ENCODE measurements at places on chromosomes 1 and 21.

GRCh38 chr1:36628804-36629203 is 146.1 kb upstream of the CSF3R start:
- DNase-seq, result no peak

GRCh38 chr1:65658122-65658521 is 134.6 kb upstream of the PDE4B start:
- DNase-seq, result no peak

DNA sequence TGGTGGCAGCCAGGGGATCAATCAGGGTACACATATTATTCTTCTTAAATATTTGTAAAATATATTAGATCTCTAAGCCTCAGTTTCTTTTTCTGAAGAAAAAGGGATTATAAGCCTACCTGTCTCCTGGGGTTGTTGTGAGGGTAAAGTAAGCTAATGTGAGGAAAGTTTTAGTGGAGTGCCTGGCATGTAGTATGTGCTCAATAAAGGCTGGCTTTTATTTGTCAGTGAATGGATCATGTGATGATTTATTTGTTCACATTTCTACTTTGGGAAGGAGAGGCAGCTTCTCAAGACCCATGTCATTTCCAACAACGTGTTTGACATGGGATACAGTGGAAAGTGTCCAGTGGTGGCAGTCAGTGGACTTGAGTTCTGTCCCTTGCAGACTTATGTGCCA is 12.4 kb upstream of the RBM15 start:
- no peak for DNase-seq

GRCh38 chr1:5939271-5940170 is 52.7 kb downstream of the NPHP4 start:
- DNase-seq, result no peak

DNA sequence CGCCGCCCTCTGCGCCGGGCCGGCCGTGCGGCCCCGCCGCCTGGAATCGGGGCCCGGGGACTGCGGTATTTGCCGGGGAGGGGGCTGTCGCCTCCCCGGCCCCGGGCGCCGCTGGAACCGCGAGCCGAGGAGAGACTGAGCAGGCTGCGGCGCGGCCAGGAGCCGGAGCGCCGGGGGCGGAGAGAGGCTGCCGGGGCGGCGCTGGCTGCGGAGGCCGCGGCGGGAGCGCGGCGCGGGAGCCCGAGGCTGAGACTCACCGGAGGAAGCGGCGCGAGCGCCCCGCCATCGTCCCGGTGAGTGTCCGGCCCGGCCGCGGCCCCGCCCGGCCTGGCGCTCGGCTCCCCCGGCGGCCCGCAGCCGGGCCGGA is 746 bp downstream of the DYRK1A start:
- DNase-seq, result peak; percentile 18

DNA sequence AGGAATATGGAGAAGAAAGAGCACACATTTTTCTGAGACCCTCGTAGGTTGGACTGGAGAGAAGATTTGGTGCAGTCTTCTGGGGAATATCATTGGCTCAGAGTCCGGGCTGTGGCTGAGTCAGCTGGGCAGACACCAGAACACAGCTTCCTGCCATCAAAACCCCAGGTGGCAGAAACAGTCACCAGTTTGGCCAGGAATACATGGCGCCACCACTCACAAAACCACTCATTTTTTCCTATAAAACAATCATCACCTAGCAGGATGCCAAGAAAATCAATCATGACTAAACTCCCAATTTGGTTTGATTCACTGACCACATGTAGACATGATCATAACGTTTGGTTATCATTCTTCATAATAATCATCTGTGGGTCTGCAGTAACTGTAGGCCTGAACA is 178.1 kb upstream of the PBX1 start:
- DNase-seq, result no peak

DNA sequence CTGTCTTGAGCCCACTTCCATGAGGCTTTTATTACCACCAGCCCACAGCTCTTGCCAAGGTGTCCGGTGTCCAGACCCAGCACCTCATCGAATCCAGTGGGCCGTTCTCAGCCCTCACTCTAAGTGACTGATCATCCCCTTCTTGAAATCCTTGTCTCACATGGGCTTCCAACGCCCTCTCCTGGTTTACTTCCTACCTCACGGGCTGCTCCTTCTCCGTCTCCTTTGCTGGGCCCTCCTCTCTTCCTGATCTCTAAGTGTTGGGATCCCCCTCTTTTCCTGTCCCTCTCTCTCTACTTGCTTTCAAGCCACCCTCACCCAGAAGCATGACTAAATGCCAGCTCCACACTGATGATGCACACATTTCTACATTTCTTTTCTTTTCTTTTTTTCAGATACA is 9.0 kb upstream of the RHBG start:
- DNase-seq, result no peak

GRCh38 chr1:39269791-39270342 is 65.4 kb downstream of the MACF1 start:
- no peak for DNase-seq

GRCh38 chr1:38523568-38523939 is 336.0 kb downstream of the RRAGC start:
- no peak for DNase-seq

GRCh38 chr1:65409314-65409713 is 11.2 kb upstream of the LEPR start:
- DNase-seq, result no peak

GRCh38 chr1:234913278-234913649 is 215.4 kb downstream of the TOMM20 start:
- DNase-seq, result no peak

- DNase-seq, result no peak
Observed at GRCh38 chr1:14983277-14983676, 170.3 kb upstream of the TMEM51 start.

DNA sequence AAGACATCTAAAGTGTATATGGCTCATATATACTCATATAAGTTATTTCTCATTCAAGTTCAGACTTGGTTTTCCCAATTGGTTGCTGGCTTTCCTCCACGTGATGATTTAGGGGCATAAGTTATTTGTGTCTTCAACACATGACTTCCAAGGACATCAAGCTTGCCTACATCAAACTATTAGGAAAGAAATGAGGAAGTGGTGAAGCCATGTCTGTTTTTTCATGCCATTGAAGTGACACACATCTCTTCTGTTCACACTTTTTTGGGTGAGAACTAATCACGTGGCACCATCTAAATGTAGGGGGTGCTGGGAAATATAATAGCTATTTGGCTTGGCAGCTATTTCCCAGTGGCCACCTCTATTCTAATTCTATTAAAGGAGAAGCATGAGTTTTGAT is 282.1 kb downstream of the OMA1 start:
- no peak for DNase-seq

All from CD4-positive, alpha-beta T cell treated with Interleukin-6 for 4 hours (primary cell).